Caco-2 (cell line): ENCODE measurements at places on chromosomes 12 and 14. TPM values are rescaled to one million over a fixed set of nuclear protein-coding genes. Genes with fewer than 3 reads are reported as not detected.

The TMEM253 gene
- total RNA-seq: 0.98 and 1.0 TPM in 2 replicates

- no peak for DNase-seq
These were observed 10.4 kb upstream of the ACVR1B start for GRCh38 chr12:51941011-51941581.

GRCh38 chr12:110869803-110870202 is 23.0 kb downstream of the CCDC63 start:
- DNase-seq: no peak

GRCh38 chr14:55372423-55372822 is 39.2 kb downstream of the ATG14 start:
- no peak for DNase-seq

DNA sequence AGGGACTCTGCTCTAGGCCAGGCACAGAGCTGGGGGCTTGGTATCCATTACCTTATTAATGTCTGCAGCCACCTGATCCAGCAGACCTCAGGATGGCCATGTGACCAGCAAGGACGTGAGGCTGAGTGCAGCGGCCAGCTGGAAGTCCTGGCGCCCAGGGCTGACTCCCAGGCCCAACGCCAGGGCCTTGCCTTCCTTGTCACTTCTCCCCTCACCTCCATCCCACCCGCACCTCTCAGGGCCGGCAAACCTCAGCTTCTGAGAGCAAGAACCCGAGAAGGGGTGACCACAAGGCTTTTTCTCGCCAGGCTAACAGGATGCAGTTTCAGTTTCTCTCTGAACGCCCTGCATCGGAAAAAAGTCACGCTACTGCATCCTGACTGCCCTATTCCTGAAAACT is 15.4 kb downstream of the RAB35 start:
- DNase-seq: no peak

The NFE2 gene
- 5.7 and 6.2 TPM in 2 replicates for total RNA-seq

DNA sequence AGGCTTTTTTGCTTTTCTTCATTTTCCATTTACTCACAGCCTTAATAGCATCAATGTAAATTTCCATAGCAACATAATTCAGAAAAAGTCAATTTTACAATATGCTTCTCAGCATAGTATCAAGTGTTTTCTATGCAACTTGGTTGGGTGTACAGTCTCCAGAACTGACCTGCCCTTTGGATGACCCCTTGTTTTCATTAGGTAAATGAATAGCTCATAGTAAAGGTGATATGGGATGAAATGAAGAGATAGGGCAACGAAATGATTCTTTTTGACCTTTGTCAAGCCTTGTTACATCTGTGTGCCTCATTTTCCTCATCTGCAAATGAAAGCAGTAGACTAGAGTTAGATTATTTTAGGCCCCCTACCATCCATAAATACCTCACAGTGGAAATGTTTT is 1081.0 kb downstream of the TMTC2 start:
- DNase-seq: no peak

DNA sequence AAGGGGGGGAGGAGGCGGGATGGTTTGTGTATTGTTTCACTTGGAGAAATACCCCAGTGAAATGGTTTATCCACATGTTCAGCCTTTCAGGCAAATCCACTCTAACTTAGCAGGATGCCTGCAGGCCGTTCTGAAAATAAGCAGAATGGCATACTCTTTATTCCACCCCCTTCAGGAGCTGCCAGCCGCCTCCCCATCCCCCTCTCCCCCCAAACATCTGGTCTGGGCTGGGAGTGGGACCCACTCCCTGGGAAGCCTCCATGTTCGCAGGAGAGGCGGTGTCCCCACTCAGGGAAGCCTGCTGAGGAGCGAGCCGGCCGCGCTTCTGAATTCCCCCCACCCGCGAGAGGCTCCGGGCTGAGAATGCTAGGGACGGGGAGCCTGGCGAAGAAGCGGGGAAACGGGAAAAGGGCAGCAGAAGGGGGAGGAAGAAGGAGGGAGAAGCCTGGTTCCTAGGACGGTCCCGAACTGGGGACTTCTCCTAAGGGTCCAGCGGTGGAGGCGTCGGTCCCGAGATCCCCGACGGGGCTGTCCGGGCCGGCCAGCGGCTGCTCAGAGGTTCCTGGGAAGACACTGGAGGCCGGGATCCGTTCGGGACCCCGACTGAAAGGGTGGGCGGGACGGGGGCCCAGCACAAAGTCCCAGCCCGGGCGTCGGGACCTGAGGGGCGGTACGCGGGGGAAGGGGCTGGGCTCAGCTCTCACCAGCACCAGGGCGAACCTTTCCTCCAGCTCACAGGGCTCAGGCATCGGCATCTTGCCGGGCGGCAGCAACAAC is 666 bp downstream of the FMNL3 start:
- peak; percentile 51 for DNase-seq

GRCh38 chr12:14303661-14304155 is 61.8 kb upstream of the ATF7IP start:
- no peak for DNase-seq

The HPD gene
- total RNA-seq: 0.20 TPM in 1 of 2 replicates, not detected in the other

- peak; percentile 45 for DNase-seq
These were observed 233.8 kb downstream of the CACNA1C start for GRCh38 chr12:2286461-2287131.

GRCh38 chr14:90409209-90409730 is 12.4 kb downstream of the CALM1 start:
- DNase-seq: no peak

DNA sequence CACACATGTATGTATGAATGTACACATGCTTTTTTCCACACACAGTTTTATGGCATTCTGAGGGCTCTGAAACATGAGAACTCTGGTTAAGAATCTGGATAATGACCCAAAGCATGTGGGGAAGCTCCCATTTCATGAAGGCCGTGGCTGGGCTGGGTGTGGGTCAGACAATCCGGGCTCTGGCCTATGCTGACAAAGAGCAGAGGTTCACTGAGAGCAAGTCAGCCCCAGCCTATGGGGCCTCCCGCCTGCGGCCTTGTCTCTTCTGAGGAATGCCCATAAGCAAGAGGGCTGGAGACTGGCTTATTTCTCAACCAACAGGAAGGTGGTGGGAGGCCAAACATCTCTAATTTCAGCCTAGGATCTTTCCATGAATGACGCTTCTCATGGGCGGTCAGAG is 8.5 kb downstream of the MYH6 start:
- DNase-seq: no peak

DNA sequence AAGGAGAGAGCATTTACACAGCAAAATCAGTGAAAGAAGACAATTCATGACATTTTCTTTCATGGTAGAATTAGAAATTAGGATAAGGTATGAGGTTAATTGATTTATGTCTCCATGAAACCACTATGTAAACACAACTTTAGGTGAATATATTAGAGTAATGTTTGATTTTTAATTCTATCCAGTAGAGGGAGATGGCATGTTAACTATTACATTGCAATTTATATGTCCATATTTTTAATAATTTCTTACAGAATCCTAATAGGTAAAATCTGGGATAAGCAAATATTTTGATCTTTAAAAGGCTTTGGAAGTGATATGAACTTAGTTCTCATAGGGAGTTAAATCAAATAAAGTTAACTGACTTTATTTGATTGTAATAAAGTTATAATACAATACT is 373.4 kb upstream of the PDE3A start:
- DNase-seq: no peak

GRCh38 chr12:124279315-124279714 is 15.6 kb upstream of the RFLNA start:
- DNase-seq: no peak

DNA sequence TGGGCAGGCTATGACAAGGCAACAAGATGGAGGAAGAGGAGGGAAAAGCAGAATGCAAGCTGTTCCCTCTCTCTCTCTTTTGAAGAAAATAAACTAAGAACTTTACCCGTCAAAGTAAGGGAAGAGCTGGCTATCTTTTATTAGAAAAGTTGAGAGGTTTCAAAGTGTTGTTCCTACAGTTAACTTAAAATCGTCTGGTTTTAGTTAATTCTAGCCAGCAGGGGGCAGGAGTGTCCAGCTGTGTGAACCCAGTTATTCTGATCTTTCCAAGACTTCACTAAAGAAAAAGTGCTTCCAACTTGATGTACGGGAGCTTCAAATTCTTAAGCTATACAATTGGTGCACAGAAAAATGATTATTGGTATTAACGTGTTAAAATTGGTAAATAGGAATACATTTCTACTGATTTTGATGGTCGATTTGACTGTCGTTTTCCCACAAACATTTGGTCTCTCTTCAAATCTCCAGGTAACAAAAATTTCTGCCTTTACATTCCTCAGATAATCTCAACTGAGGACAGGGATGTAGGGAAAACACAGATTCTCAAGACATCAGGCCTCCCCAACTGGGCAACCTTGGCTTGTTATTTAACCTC is 28.4 kb upstream of the MON2 start:
- DNase-seq: peak; percentile 44

The SMIM41 gene
- total RNA-seq: not detected in 2 replicates

GRCh38 chr14:42323426-42323825 is 716.8 kb downstream of the LRFN5 start:
- DNase-seq: no peak

The FERMT2 gene
- total RNA-seq: 33.5 and 40.8 TPM in 2 replicates

The SLC35F4 gene
- not detected in 2 replicates for total RNA-seq

DNA sequence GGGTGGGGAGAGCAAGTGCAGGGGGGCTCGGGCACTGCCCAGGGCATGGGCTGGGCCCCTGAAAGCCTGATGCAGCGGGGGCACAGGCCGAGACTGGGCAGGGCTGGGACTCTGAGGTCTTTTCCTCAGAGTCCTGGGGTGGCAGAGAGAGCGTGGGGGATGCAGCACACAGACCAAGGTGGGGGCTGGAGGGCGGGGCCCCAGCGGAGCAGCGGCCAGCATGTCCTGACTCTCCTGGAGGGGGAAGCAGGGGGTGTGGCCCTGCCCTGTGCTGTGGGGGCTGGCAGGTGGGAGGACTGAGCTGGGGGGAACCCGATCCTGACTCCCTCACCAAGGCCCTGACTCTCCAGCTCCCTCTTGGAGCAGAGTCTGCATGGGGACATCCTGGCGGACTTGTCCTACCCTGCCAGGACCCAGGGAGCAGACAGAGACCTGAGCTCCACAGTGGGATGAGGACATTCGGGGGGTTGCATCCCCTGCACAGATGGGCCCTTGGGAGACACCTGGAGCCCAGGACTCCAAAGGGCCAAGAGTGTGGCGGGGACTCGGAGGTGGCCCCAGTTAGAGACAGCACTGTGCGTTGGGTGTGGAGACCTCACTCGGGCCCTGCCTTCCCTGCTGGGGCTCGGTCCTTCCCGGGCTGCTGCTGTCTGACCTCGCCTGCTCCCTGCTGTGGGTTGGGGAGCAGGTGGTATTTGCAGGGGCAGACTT is 326.1 kb downstream of the TMEM121 start:
- DNase-seq: no peak

DNA sequence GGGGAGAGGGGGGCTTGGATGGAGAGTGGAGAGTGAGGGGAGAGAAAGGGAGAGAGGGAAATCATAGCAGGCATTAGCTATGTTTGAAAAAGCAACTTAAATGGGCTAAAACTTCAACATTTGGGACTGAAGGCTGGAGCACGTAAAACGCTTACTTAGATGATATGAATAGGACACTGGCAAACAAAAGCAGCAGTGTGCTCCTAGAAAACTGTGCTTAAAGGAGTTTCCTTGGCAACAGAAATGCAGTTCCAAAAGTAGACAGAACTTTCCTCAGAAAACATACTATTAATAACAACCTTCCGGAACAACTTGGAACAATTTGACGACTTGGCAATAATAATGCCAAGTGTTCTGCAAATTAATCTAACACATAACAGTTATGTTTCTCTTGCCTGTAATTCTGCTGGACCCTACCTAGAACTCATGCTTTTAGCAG is 235.5 kb upstream of the NPAS3 start:
- DNase-seq: no peak

- DNase-seq: no peak
These were observed 111.6 kb downstream of the RBM19 start for GRCh38 chr12:113854385-113855142.

DNA sequence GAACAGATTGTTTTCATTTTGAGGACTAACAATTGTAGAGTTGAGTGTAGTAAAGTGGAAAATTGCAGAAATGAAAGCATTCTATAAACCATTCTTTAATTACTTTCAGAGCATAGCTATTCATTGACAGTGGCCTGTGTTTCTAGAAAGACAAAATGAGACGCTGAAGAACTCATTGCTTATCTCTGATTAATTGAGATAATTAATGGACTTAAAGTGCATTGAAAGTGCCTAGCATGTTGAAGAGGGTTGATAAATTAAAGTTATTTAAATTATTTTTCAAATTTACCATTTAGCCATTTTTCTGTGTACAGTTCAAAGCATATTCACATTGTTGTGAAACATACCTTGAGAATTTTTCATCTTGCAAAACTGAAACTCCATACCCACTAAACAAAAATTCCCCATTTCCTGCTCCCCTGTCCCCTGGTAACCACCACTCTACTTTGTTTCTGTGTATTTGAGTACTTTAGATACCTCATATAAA is 57.4 kb downstream of the DAAM1 start:
- DNase-seq: no peak

GRCh38 chr12:22631863-22632463 is 7.0 kb downstream of the ETNK1 start:
- no peak for DNase-seq
